ENCODE measurements at places on chromosomes 3 and 15. TPM values are rescaled to one million over a fixed set of nuclear protein-coding genes. Genes with fewer than 3 reads are reported as not detected.

DNA sequence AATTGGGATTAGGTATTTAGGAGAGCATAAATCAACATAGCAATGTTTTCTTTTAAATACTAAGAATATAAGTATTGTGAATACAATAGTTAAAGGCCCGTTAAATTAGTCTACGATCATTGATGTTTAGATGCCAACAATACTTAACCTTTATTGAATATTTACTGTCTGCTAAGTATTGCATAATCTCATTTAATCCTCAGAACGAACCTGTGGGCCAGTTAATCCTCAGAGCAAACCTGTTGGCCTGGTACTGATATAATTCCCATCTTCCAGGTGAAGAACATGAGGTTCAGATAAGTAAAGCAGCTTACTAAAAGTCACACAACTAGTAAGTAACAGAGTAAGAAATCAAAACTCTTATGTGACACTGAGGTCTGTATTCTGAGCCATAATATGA lies 57.4 kb upstream of the ACKR4 start:
- no peak overlapping the region for H3K27ac ChIP-seq
- peaks cover 9% of the 10 kb centered on the region for H3K4me1 ChIP-seq
- DNase-seq: no peak
- H3K27me3 ChIP-seq: no peaks in the 10 kb centered on the region
- H3K36me3 ChIP-seq: peaks cover 17% of the 10 kb centered on the region

DNA sequence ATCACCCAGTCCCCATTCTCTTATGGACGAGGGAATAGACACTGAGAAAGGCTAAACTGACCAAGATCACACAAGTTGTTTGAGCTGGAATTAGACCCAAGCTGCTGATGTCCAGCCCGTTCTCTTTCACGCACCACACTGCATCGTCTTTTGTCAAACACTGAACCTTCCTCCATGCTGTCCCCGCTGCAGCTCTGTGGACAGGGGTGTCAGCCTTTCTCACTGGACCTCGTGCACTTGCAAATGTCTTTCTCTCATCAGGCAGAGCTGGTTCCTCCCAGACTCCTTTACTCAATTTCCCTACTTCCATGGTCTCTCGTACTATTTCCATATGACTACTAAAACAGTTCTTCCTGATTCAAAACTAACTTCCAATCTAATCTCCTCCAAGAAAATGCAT lies 161.6 kb downstream of the MEIS2 start:
- H3K27ac ChIP-seq: no peak overlapping the region
- no peaks in the 10 kb centered on the region for H3K27me3 ChIP-seq
- no peaks in the 10 kb centered on the region for H3K4me1 ChIP-seq
- DNase-seq: no peak

DNA sequence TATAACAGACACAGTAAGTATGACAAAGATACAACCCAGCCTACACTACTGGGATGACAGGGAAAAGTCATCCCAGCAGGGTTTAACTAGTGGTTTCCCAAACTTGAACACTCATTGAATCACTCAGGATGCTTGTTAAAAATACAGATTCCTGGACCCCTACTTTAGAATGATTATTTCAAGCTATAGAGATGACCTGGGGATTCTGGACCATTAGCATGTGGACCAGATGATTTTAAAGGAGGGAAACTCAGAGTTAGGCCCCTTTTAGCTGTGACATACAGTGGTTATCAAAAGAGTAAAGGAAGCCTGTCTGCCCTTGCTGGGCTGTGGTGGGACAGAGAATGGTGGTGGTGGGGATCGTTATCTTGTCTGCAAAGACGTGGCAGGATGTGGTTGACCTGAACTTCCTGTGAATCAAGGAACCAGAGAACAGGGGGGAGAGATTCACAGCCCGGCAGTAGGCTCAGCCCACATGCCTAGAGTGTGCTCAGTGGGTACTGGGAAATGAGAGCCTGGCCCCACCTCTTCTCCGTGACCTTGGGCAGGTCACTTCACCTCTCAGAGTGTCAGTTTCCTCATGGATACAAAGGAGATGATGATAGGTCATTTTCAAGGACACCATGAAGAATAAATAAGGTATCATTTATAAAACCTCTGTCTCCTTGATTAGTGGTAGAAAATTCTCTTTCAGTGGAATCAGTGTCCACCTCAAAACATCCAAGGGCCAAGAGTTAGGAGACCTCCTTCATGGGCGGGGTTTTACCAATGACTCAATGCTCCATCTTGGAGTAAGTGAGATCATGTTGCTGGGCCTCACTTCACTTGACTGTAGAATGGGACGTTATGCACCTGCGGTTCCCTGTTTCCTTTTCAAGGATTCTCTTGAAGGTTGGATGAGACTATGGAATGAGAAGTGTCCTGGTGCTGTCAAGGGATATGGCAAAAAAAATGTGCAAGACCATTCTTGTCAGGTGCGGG lies 306.5 kb downstream of the RPLP1 start:
- DNase-seq: peak; percentile 71
- H3K27ac ChIP-seq: no peak overlapping the region
- H3K4me1 ChIP-seq: peaks cover 8% of the 10 kb centered on the region
- H3K36me3 ChIP-seq: no peaks in the 10 kb centered on the region
- no peaks in the 10 kb centered on the region for H3K27me3 ChIP-seq

Gene CPLX3
- total RNA-seq: not detected

DNA sequence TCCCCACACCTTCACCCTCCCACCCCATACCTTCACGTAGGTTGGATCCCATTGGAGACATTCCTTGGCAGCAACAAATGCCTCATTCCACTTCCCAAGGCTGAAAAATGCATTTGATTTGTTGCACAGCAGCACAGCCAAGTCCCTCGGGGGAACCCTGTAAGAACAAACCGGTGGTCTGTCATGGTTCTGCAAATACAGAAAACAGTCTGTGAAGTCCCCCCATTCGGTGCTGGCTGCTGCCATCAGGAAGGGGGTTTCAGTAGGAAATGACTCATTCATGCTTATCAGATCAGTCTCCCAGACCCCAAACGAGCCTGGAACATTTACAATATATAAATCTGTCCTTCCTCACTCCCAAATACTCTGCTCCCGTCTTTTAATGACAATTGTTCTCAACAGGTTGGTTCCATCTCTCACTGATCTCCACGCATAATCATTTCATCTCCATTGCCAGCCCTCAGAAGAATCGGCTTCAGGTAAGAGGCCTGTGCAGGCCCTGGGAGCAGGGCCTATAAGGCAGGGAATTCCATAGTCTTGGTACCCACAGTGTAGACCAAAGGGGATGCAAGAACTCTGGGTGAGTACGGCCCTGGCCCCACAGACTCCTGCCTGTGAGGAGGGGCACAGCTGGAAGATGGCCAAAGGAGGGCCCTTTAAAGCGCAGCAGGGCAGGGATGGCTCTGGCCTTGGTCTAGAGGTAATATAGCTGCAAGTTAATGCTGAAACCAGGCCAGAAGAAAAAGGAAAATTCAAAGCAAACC lies 41.6 kb downstream of the TRANK1 start:
- no peaks in the 10 kb centered on the region for H3K36me3 ChIP-seq
- DNase-seq: no peak
- H3K27ac ChIP-seq: no peak overlapping the region
- peaks cover 16% of the 10 kb centered on the region for H3K4me1 ChIP-seq
- H3K4me3 ChIP-seq: no peak overlapping the region

GRCh38 chr15:35691173-35691761 lies 145.3 kb upstream of the DPH6 start:
- H3K27ac ChIP-seq: no peak overlapping the region
- H3K27me3 ChIP-seq: no peaks in the 10 kb centered on the region
- H3K4me1 ChIP-seq: no peaks in the 10 kb centered on the region

Gene FAM3D
- total RNA-seq: 334 TPM

Gene FETUB
- not detected for total RNA-seq

- no peaks in the 10 kb centered on the region for H3K27me3 ChIP-seq
- H3K4me3 ChIP-seq: no peak overlapping the region
- DNase-seq: no peak
- H3K27ac ChIP-seq: peak overlapping the region; percentile 49
- no peaks in the 10 kb centered on the region for H3K36me3 ChIP-seq
Observed at GRCh38 chr15:85639752-85640381, 154.9 kb downstream of the KLHL25 start.

Gene TNNC1
- total RNA-seq: not detected
